Activated CD4-positive, alpha-beta T cell treated with anti-CD3 and anti-CD28 coated beads for 24 hours (primary cell): ENCODE measurements at places on chromosomes 7 and 10.

- no peak for DNase-seq
These were observed 87.5 kb downstream of the PRKAG2 start for GRCh38 chr7:151789380-151789947.

GRCh38 chr7:13563257-13563656 is 426.2 kb downstream of the ETV1 start:
- DNase-seq: no peak

DNA sequence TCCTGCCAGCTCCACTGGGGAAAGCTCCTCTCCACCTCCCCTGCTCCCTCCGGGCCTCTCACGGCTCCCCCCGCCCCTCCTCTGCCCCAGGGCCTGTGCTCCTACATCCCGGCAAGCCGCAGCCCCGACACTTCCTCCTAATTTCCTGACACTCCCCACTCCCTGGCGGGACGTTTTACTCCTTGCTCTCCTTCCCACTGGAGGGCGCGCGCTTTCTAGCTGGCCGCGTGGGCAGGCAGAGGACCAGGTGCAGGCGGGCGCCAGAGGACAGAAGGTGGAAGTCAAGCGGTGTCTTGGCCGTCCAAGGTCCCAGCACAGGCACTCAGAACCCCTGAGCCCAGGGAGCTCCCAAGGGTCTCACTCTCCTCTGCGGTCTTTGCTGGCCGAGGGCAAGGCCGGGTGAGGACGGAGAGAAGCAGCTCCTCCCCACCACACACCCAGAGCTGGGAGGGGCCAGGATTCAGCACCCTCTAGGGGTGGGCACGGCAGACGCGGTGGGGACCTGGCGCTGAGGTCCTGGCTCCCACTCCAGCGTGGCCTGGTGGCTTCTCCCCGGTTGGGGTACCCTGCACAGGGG is 19.1 kb downstream of the ADAM8 start:
- no peak for DNase-seq

DNA sequence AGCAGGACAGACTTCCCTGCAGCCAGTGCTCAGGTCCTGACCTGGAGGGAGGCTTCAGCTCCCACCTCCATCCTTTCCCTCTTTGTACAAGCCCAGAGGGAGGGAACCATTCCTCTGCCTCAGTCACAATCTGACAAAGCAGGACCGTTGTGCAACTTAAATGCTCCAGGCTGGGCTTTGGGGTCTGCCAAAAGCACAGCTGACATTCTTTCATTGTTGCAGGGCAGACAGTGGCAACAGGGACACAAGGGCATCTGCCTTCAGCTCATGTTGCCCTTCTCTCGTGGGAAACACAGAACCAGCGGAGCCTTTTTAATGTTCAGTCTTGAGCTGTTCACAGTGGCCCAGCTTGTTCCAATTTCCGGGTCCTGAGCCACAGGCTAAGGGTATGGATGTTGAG is 155.7 kb upstream of the TNS3 start:
- DNase-seq: no peak

DNA sequence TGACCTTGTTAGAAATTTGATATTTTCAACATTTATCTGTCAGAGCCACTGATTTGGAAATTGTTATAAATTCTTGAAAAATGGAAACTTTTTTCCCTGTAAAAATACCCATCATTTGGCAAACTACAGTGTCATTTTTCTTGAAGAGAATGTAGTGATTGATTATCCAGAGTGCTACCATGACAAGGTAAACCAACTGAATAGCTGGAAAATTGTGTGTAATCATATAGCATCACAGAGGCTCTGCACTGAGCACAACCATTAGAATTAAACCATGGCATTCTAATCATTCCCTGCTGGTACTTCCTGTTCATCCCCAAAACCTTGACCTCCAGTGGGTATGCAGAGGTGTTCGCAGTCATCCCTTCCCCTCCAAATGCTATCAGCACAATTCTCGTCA is 240.3 kb upstream of the LRGUK start:
- DNase-seq: no peak
